ENCODE measurements at places on chromosomes 16 and 17. TPM values are rescaled to one million over a fixed set of nuclear protein-coding genes. Genes with fewer than 3 reads are reported as not detected.

DLX4 gene
- total RNA-seq = 0.53 TPM

C16orf74 gene
- total RNA-seq = 30.9 TPM

UBE2O gene
- 62.6 TPM for total RNA-seq

DNA sequence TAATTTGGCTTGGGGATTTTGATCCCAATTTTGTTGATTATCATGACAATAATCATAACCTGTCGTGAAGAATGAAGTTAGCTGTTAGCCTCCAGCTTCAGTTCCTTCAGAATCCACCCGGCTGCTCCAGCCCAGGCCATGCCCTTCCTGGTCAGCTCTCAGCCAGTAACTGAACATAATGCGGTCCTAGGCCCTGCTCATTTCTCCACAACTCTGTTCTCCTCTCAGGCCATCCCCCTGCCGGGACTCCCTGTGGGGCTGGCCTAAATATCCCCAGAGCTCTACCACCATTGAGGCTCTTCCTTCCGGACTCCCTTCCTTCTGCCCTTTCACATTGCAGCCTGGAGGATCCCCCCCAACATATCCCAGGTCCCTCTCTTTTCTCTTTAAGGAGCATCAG lies 833.4 kb upstream of the GOT2 start:
- no peak for DNase-seq
- no peak overlapping the region for H3K27ac ChIP-seq
- H3K36me3 ChIP-seq = no peaks in the 10 kb centered on the region
- H3K4me1 ChIP-seq = peaks cover 8% of the 10 kb centered on the region
- no peaks in the 10 kb centered on the region for H3K27me3 ChIP-seq

GRCh38 chr16:10838621-10839278 lies 20.2 kb upstream of the TVP23A start:
- H3K27me3 ChIP-seq = peaks cover 3% of the 10 kb centered on the region
- H3K4me1 ChIP-seq = no peaks in the 10 kb centered on the region
- DNase-seq = no peak
- no peaks in the 10 kb centered on the region for H3K36me3 ChIP-seq
- H3K4me3 ChIP-seq = no peak overlapping the region

GRCh38 chr16:63577891-63578290 lies 1541.7 kb upstream of the CDH8 start:
- no peak for DNase-seq
- H3K4me1 ChIP-seq = peaks cover 6% of the 10 kb centered on the region
- H3K4me3 ChIP-seq = no peak overlapping the region

DNA sequence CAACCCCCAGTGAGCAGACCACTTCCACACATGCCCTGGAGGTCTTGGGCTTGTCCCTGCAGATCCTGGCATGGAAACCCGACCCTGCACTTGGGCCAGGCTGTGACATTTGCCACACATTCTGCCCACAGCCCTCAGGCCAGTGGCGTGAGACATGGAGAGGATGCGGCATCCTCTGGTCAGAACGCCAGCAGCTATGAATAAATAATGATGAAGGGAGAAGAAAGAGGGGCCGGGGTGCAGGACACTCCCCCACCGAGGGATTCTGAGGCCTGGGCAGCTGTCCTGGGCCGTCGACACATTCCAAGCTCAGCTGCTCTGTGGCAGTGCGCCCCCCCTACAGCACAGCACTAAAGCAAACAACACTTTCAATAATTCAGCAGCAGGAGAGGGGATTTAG lies 148.8 kb downstream of the ENGASE start:
- H3K4me3 ChIP-seq = no peak overlapping the region
- H3K27ac ChIP-seq = no peak overlapping the region
- H3K36me3 ChIP-seq = no peaks in the 10 kb centered on the region
- no peaks in the 10 kb centered on the region for H3K4me1 ChIP-seq

GRCh38 chr17:57914273-57915142 lies 40.7 kb downstream of the CUEDC1 start:
- no peak overlapping the region for H3K4me3 ChIP-seq
- H3K27me3 ChIP-seq = no peaks in the 10 kb centered on the region
- no peak for DNase-seq

DNA sequence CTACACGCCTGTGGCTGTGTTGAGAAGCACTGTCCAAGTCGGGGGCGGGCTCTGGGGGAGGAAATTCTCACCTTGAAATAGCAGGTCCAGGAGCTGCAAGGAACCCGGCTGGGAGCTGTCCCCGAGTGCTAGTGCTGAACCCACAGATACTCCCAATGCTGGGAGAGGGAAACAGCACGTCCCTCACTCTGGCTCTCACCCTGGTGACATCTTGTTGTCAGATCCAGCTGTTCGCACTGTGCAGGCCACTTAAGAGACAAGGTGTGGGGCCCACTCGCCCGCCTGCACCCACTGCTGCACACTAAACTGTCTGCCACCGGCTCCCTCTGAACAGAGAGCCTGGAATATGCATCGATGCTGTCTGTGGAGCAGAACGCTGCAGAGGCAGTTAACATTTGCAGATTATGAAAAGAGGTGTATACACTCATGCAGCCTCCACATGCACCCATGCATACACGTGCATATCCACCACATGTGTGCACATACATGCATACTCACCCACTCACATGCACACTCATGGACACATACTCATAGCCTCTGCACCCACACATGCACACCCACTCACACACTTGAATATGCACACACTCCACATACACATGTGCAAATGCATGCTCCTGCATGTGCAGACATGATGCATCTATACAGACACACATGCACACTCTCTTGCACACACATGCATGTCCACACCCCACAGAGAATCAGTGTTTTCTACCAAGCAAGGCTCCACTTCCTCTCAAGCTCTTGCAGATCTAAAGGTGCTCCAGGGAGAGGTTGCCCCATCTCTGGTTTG lies 42.0 kb downstream of the MGAT5B start:
- H3K27me3 ChIP-seq = no peaks in the 10 kb centered on the region
- H3K4me1 ChIP-seq = no peaks in the 10 kb centered on the region
- H3K27ac ChIP-seq = no peak overlapping the region
- no peaks in the 10 kb centered on the region for H3K36me3 ChIP-seq
- DNase-seq = peak; percentile 54

DNA sequence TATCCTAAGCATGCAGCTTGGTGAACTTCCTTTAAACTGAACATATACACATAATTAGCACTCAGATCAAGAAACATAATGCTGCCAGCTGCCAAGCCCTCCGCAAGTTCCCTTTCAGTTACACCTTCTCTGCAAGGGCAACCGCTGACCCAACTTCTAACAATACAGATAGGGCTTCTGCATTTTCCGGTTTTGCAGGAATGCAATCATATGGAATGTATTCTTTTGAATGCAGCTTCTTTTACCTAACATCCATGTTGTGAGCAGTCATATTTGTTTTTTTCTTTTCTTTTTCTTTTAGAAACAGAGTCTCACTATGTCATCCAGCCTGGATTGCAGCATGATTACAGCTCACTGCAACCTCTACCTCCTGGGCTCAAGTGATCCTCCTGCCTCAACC lies 110.7 kb downstream of the GSG1L start:
- no peaks in the 10 kb centered on the region for H3K27me3 ChIP-seq
- no peaks in the 10 kb centered on the region for H3K36me3 ChIP-seq
- H3K4me3 ChIP-seq = no peak overlapping the region
- DNase-seq = no peak
- H3K4me1 ChIP-seq = no peaks in the 10 kb centered on the region
- H3K27ac ChIP-seq = no peak overlapping the region

GRCh38 chr16:81696166-81696960 lies 82.7 kb upstream of the PLCG2 start:
- no peak overlapping the region for H3K4me3 ChIP-seq
- no peak overlapping the region for H3K27ac ChIP-seq
- peaks cover 8% of the 10 kb centered on the region for H3K4me1 ChIP-seq

- H3K4me3 ChIP-seq = no peak overlapping the region
- no peaks in the 10 kb centered on the region for H3K36me3 ChIP-seq
- no peaks in the 10 kb centered on the region for H3K4me1 ChIP-seq
- H3K27me3 ChIP-seq = no peaks in the 10 kb centered on the region
These were observed 55.5 kb downstream of the HS3ST4 start for GRCh38 chr16:25747160-25747758.

All from cardiac muscle cell (in vitro differentiated cells and primary cell).